ENCODE measurements at places on chromosomes 12 and 14. TPM values are rescaled to one million over a fixed set of nuclear protein-coding genes. Genes with fewer than 3 reads are reported as not detected.

PROX2 gene
- not detected for total RNA-seq

KRT79 gene
- total RNA-seq = not detected

LTBP2 gene
- total RNA-seq = 0.91 TPM

STXBP6 gene
- 6.3 TPM for total RNA-seq

CD163L1 gene
- total RNA-seq = 5.4 TPM

SLC6A12 gene
- 11.1 TPM for total RNA-seq

RGS6 gene
- total RNA-seq = 15.0 TPM

KRT8 gene
- total RNA-seq = 1.9 TPM

GRCh38 chr12:20272801-20273200, 95.5 kb upstream of the PDE3A start:
- DNase-seq = no peak

DNA sequence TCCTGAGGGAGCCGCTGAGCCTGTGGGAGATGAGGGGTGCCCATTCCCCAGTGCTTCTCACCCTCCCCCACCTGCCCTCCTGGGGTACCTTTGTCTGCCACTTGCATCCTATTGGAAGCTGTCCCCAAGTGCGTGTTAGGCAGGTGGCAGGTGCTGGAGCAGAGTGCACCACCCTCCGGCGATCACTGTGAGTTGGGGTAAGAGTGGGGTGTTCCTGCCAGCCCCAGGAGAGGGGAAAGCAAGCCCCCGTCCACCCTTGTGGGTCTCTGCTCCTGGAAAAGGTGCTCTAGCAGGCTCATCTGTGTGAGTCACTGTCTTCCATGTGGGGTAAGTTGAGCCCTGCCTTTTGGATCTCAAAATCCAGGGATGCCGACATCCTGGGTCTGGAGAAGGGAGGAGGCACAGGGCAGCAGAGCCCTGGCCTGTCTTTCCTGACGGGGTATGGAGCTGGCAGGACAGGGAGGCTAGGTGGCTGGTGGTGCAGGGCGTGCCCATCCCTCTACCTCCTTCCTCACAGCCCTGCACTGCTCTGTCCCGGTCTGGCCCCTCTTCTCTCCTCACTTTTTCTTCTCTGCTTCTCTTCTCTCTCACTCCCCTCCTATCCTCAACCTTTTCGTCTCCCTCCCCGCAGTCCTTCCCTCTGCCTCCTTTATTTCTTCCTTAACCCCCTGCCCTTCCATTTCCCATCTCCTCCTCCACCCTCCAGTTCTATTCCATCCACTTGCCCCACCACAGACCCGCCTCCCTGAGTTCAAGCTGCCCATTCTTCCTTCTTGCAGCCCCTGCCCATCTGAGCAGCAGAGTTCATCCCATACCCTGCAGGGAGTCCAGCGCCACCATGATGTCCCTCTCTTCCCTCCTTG, 20.1 kb upstream of the KRT7 start:
- no peak for DNase-seq

DNA sequence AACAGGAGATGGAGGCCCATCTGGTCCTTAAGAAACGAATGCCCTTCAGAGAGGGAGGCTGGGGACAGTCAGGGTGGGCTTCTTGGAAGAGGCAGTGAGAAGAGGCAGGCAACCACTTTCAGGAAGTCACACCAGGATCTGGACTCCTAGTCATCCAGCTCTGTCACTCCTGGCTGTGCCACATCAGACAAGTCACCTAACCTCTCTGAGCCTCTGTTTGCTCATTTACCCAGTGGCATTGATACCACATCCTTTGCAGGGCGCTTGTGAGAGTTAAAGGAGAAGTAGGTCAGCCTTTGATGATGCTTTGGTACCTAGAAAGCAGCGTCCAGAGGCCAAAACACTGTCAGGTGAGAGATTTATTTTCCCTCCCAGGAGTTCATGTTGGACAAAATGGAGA, 11.1 kb downstream of the CCDC197 start:
- DNase-seq = no peak

DNA sequence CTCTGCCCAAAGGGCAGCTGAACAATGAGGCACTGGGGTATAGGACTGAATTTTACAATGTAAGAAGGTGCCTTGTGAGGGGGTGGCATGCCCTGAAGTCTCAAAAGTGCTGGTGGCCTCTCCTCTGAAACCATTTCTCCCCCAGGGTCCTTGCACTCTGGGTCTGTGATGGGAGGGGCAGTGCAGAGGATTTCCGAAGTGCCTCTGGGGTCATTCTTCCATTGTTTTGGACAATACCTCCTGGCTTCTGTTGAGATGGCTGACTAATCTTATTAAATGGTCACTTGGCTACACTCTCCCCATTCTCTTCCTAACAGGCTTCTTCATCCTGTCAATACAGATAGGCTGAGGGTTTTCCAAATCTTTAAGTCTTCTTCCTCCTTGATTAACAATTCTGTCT, 59.3 kb downstream of the UNC79 start:
- no peak for DNase-seq

DNA sequence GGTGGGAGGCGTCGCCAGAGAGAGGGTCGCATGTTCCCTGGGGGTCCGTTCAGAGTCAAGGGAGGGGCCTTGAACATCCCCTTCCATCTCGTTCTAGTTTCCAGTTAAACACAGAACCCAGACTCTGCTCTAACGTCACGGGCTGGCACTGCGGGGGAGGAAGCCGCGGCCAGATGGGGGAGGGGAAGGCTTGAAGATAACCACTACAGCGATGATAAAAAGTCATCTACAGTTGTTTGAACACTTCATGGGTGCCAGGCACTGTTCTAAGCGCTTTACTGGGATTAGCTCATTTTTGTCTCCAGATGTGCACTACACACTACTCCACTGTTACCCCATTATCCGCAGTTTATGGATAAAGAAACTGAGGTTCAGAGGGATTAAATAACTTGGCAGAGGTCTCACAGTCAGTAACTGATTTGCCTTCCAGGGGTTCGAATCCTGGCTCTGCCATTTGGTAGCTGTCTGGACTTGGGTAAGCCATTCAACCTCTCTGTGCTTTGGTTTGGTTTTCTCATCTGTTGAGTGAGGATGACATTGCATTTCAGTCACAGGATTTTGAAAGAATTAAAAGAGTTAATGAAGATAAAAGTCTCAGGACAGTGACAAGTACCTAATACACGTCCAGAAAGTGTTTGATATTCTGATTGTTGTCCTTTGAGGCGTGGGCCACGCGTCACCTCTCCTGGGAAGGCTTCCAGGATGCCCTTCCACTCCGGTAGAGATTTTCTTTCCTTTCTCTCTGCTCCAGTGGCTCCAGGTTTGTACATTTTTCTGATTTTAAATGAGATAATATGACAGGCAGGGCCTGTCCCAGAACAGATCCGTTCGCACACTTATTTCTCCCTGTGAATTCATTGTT, 798 bp upstream of the RASAL1 start:
- DNase-seq = no peak

GRCh38 chr14:67999705-68000384, 180.3 kb downstream of the RAD51B start:
- no peak for DNase-seq

- DNase-seq = no peak
These were observed 13.2 kb downstream of the ATF7 start for GRCh38 chr12:53612978-53613377.

DNA sequence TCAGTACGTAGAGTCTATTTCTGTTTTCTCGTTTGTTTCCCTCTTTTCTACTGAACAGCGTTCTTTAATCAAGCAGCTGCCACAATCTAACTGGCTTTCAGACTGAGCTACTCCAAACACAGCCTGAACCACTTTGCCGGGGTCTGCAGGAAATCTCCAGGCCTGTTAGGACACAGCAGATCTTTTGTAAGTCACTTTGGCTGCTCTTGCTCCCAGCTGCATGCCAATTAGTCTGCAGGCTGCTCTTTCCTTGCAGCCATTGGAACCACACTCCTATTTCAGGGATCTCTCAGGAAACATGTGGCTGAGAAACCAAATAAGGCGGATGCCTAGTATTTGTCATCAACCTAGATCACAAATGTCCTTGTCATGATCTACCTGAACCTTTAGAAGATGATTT, 73.6 kb downstream of the TMTC1 start:
- DNase-seq = peak; percentile 3

DNA sequence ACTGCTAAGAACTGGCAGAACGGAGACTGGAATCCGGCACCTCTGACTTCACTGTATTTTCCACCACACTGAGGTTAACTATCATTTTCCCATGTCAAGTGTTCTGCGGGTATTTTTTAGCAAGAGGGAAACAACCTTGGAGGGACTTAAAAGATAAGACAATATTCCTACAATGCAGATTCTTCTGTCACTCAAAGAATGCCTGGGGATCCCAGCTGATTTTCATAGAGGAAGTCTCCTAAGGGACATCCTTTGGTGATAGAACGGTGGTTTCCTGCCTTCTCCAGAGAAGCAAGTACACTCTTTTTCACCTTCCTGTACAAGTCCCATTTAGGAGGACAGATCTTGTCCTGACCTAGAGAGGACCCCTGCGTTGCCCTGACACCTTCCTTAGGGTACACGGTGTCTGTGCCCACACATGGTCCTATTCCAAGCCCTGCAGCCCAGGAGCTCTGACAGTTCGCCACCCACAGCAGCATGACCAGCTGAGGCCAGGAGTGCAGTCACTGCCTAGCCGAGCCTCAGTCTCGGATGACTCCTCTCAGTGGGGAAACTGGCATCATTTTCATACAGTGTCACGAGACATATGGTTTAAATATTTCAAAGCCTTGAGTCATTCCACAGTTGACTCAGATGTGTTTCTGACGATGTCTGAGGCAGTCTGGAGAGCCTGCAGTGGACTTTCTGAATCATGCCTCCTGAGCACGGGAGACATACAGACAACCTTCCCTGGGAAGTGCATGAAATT, 181.3 kb upstream of the FKBP4 start:
- DNase-seq = no peak

- peak; percentile 21 for DNase-seq
These were observed 60.6 kb upstream of the ANO4 start for GRCh38 chr12:100733817-100734593.

- DNase-seq = no peak
These were observed 148.3 kb downstream of the KCNA5 start for GRCh38 chr12:5191803-5192538.

- no peak for DNase-seq
These were observed 92.2 kb downstream of the FLRT2 start for GRCh38 chr14:85622106-85622505.

DNA sequence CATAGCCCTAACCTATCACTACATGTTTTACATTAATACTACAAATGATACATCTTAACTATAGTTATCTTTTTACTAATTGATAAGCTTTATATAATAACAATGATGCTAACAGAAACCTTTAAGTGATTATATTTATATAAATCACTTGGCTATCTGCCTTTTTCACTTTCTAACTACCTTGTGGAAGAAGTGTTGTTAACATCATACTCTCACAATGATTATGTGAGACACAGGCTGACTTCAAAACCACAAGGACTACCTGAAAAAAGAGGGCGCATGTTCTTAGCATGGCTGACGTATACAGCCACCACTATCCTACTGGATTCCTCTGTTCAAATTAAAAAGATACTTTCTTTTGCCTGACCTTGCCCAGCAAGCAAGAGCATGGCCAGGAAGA, 135.3 kb upstream of the SOX5 start:
- DNase-seq = no peak

- no peak for DNase-seq
These were observed 5.2 kb downstream of the DPF3 start for GRCh38 chr14:72888636-72889201.
